ENCODE measurements at places on chromosomes 1 and 21. TPM values are rescaled to one million over a fixed set of nuclear protein-coding genes. Genes with fewer than 3 reads are reported as not detected.

The FCRL4 gene
- total RNA-seq = not detected

The DENND2C gene
- total RNA-seq = 1.3 TPM

The SPOCD1 gene
- total RNA-seq = 6.9 TPM

The FCGR3B gene
- not detected for total RNA-seq

The MTARC1 gene
- total RNA-seq = not detected

The MRPL39 gene
- total RNA-seq = 77.0 TPM

The GBP6 gene
- not detected for total RNA-seq

The HS2ST1 gene
- total RNA-seq = 14.8 TPM

The LCE1B gene
- not detected for total RNA-seq

The GUCA2A gene
- total RNA-seq = not detected

The KCNC4 gene
- total RNA-seq = 0.86 TPM

The AADACL3 gene
- total RNA-seq = not detected

GRCh38 chr1:231322880-231323530 lies 14.6 kb downstream of the EXOC8 start:
- no peak for DNase-seq

GRCh38 chr1:38451541-38451993 lies 405.0 kb upstream of the POU3F1 start:
- peak; percentile 38 for DNase-seq

DNA sequence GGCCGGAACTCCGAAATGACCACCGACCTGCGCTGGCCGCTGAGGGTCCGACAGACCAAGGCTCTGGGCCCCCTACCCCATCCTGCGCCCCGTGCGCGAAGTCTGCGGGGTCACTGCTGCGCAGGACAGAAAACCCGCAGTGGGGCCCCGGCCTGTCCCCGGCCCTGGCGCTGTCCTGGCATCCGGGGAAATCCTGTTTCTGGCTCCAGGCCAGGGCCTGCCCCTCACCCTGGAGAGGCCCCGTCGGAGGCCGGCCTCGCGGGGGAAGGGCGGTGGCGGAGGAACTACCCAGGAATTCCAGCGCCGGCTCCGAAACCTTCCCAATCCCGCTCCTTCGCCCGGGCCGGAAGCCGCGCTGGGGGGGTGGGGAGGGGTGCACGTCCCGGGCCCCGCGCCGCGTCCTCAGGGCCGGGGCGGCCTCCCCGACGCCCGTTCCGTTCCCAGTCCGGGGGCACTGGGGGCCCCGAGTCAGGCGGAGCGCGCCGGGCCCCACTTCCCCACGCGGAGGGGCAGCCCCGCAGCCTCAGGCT lies 77.0 kb downstream of the MORN1 start:
- DNase-seq = peak; percentile 26

DNA sequence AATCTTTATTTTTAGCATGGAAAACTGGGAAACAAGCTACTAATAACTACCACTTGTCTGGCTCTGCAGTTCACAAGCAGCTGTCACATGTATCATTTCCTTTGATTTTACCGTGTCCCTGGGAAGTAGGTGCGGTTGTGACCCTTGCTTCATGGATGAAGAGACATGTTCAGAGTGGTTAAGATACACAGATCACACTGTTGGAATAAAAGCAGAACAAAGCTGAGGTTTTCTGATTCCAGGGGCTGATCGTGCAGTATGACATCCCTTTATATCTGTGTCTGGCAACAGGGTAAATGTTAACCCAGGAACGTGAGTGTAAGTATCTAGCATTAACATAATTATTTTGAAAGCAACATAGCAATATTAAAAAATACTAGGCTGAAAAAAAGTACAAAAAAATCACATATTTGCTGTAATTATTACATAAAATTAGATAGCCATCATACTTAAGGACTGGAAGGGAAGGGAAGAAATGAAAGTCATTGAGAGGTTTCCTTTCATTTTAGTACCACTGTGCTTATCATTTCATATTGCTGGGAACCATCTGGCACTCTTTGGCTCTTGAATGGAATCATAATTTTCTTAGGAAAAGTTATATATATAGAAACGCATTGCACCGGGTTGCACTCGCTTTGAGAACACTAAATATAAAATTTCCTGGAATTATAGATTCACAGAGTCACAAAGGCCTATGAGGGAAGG lies 62.8 kb upstream of the PAXBP1 start:
- DNase-seq = no peak

- DNase-seq = peak; percentile 41
Observed at GRCh38 chr1:3530926-3531818, 76.7 kb downstream of the ARHGEF16 start.

- DNase-seq = no peak
Observed at GRCh38 chr1:15153184-15153841, at the start of gene TMEM51. Gene TMEM51, plus strand, starts transcription at chr1:15153747. Its CDS starts 61,341 bp downstream, at chr1:15215088.

- DNase-seq = no peak
Observed at GRCh38 chr21:41506611-41507520, 1.1 kb downstream of the TMPRSS2 start.

GRCh38 chr1:10257851-10258250 lies 47.5 kb downstream of the KIF1B start:
- DNase-seq = no peak

DNA sequence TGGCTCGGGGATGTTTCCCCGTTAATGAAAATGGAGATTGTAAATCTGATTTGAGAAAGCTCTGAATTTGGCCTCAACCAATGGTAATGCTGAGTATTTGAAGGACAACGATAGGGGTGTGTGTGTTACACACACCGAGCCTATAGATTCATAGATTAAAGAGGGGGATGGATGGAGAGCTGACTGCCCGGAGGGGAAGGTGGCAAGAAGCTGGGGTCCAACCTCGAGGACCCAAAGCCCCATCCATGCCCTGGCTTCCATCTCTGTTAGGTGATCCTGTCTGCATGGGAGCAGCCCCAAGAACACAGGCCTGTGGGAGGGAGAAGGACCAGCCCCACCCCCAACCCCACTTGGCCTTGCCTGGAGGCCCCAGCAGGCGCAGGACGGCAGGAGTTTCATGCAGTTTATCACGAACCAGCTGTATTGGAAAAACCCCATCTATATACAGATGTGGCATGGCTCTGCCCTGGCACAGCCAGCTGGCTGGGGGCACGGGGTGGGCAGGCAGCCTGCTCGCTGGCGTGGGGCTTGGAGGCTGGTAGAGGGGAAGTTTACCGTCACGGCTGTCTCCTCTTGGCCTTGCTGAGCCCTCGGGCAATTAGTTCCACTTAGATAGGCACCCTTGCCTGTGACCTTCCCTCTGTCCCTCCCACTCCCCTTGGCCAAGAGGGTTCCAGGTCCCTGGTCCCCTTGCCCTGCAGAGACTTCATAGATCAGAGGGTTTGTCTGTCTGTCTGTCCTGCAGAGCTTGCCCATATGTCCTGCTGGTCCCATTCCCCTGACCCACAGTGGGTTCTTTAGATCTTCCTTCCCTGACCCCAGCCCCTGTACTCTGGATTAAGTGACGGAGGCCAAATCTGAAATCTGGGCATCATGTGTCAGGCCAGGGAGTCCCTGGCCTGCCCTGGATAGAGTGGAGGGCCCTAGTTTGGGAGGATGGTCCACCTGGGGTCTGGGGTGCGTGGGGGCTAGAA lies 3.0 kb downstream of the HSPB7 start:
- no peak for DNase-seq

GRCh38 chr1:222546091-222546490 lies 1.8 kb downstream of the HHIPL2 start:
- DNase-seq = no peak

DNA sequence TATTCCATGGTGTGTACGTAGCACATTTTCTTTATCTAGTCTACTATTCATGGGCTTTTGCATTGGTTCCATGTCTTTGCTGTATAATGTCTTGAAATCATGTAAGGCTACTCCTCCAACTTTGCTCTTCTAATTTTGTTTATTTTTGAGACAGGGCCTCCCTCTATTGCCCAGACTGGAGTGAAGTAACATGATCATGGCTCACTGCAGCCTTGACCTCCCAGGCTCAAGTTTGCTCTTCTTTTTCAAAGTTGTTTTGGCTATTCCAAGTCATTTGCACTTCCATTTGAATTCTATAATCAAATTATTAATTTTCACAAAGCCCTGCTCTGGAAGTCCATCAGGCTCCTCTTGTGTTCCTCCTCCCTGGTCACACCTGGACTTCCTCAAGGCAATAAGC lies 90.2 kb upstream of the SGIP1 start:
- no peak for DNase-seq

GRCh38 chr1:34828611-34829010 lies 30.9 kb downstream of the SMIM12 start:
- DNase-seq = no peak

GRCh38 chr1:200588698-200589097 lies 31.9 kb downstream of the KIF14 start:
- DNase-seq = no peak

DNA sequence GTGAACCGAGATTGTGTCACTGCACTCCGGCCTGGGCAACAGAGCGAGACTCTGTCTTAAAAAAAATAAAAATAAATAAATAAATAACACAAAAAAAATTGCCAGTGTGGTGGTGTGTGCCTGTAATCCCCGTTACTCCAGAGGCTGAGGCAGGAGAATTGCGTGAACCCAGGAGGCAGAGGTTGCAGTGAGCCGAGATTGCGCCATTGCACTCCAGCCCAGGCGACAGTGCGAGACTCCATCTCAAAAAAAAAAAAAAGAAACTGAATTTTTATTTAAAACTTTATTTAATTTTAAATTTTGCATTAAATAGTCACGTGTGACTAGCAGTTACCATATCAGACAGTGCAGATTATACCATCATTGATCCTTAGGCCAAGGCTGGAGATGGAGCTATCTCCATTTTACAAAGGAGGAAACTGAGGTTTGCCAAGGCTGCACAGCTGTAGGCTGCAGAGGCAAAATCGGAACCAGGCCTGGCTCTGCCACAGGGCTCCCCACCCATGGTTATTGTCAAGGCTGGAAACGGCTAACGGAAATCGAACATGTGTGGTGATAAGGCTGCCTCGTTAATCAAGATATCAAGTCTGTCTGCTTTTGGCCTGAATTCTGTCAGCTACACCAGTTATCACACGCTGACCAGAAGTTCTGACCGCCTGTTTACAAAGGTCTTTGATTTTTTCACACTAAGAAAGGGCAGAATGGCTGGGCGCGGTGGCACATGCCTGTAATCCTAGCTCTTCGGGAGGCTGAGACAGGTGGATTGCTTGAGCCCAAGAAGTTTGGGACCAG lies 20.5 kb downstream of the HSPG2 start:
- no peak for DNase-seq

GRCh38 chr1:96559707-96560596 lies 161.6 kb upstream of the PTBP2 start:
- DNase-seq = peak; percentile 58

DNA sequence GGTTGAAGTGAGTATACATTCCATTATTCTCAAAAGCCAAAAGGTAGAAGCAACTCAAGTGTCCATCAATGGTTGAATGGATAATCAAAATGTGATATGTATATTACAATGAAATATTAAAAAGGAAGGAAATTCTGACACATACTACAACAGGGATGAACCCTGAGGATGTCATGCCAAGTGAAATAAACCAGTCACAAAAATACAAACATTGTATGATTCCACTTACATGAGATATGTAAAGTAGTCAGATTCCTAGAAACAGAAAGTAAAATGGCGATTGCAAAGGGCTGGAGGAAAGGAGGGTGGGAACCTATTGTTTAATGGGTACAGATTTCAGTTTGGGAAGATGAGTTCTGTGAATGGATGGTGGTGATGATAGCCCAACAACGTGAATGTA lies 5.8 kb downstream of the SLC44A3 start:
- no peak for DNase-seq

DNA sequence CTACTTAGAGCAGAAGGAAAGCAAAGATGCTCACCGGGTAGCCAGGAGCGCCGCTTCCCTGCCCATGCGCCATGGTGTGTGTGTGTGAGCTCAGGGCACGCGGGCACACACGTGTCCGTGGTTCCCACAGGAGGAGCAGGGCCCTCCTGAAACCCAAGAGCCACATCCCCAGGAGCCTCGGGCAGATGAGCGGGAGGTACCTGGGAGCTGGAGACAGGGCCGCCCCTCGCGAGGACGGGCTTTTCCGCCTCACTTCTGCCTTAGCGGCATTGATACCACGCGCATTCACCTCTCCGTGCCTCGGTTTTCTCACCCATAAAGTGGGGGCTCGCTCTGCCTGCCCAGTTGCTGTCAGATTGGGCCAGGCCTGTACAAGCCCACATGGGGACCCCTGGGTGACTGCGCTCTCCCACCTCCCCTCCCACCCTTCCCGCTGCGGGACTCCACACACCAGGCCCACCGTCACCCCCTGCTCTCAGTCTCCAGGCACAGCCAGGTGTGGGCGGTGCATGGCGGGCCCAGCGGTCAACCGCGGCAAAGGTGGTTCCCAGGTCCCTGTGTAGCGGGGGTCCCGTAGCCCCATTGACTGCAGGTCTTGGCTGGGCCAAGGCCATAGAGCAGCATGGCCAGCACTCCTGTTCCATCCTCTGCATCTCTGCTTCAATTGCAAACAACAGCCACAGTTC lies 66.3 kb downstream of the SIK1 start:
- DNase-seq = no peak

- no peak for DNase-seq
Observed at GRCh38 chr1:15833842-15834405, 13.6 kb upstream of the SPEN start.

GRCh38 chr1:18948913-18949685 lies 7.4 kb downstream of the IFFO2 start:
- no peak for DNase-seq

GRCh38 chr1:91650764-91651163 lies 150.1 kb downstream of the CDC7 start:
- peak; percentile 89 for DNase-seq

- no peak for DNase-seq
Observed at GRCh38 chr1:51928896-51929295, 50.4 kb upstream of the NRDC start.

DNA sequence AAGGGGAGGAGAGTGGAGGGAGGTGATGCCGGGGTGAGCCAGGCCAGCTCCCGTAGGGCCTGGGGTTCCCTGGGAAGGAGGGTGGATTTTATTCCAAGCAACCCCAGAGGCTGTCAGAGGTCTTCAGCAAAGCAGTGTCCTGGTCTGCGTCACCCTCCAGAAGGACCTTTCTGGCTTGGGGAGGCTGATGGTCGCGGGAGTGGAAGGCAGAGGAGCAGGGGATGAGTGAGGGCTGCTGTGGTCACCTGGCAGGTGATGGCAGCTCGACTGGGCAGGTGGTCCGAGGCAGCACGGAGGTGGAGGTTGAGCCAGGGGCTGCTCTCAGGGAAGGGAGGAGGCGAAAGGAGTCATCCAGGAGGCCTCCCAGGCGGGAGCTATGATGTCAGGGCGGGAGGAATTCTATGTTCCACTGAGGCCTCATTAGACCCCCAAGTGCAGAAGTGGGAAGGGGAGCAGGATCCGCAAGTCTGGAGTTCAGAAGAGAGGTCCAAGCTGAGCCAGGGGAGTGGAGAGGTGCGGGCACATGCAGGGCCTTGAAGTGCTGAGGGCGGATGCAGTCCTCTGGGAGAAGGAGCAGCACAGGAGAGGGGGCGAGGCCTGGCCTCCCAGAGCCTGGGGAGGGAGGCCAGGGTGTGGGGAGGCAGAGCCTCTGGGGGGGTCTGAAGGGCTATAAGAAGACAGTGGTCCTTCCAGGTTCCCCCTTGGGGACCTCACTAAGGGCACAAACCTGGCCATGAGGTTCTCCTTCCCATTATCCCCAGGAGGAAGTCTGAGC lies 33.3 kb downstream of the BMP8A start:
- DNase-seq = no peak

DNA sequence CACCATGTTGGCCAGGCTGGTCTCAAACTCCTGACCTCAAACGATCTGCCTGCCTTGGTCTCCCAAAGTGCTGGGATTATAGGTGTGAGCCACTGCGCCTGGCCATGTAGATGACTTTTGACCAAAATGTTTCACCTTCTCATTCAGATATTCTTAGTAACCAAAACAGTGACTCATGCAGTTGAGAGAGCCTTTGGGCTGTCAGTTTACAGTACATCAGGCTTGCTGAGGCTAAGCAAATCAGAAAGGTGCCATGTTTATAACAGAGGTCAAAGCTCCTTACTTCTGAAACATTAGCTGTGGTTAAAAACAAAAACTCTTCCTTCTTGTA lies 21.0 kb downstream of the CNIH4 start:
- peak; percentile 67 for DNase-seq

- no peak for DNase-seq
Observed at GRCh38 chr1:221605569-221605968, 136.3 kb downstream of the DUSP10 start.
